ENCODE measurements at places on chromosomes 6 and 20. TPM values are rescaled to one million over a fixed set of nuclear protein-coding genes. Genes with fewer than 3 reads are reported as not detected.

The MDFI gene
- total RNA-seq: 150 TPM

The CMTR1 gene
- total RNA-seq: 37.8 TPM

The LGSN gene
- total RNA-seq: not detected

The FAM83B gene
- total RNA-seq: 42.6 TPM

The B3GALT4 gene
- total RNA-seq: 1.1 TPM

All from foreskin keratinocyte (primary cell).